ENCODE measurements at places on chromosomes 5 and 9.

- no peak for DNase-seq
Measured at GRCh38 chr5:133825631-133826289, 142.7 kb downstream of the C5orf15 start.

- no peak for DNase-seq
Measured at GRCh38 chr5:62289813-62290212, 16.2 kb upstream of the KIF2A start.

- DNase-seq, result no peak
Measured at GRCh38 chr5:175736652-175737051, 78.8 kb downstream of the HRH2 start.

- DNase-seq, result no peak
Measured at GRCh38 chr5:91397791-91398190, 14.7 kb upstream of the ARRDC3 start.

- DNase-seq, result no peak
Measured at GRCh38 chr9:6413365-6414246, 607 bp downstream of the UHRF2 start.
